ENCODE measurements at places on chromosomes 12 and 14.

DNA sequence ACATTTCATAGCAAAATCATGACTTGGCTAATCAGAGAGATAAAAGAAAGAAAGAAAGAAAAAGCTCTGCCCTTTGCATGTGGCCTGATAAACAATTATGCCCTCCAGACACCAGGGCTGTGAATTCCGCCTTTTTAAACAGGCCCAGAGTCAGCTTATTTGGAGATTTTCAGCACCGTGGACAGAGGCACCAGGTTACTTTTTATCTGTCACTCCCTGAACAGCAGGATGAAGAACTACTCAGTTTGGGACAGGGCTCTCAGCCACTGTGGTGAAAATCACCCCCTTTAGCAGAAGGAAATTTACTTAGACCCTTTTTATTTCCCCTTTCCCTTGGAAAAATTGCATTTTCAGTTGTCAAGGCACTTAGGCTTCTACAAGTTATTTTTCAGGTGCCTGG is 359.9 kb downstream of the NRXN3 start:
- no peak for DNase-seq

DNA sequence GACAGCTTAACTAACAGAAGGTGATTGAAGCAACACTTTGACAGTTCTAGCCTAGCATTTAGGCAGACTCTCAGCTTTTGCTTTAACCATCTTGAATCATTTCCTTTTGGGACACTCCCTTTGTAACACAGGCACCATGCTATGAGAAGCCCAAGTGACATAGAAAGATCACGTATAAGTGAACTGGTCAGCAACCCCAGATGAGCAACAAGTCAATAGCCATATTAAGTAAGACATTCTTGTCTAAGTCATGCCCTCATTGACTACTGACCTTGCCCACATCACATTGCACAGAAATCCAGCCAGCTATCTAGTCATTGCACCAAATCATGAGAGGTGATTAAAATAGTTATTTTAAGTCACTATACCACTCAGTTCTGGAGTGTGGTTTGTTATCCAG is 476.8 kb downstream of the TRHDE start:
- DNase-seq: no peak

- DNase-seq: peak; percentile 90
Observed at GRCh38 chr12:110742718-110743570, at the start of gene PPP1CC. PPP1CC (minus strand) TSS chr12:110742891; CDS start chr12:110742707, 184 bp downstream.

DNA sequence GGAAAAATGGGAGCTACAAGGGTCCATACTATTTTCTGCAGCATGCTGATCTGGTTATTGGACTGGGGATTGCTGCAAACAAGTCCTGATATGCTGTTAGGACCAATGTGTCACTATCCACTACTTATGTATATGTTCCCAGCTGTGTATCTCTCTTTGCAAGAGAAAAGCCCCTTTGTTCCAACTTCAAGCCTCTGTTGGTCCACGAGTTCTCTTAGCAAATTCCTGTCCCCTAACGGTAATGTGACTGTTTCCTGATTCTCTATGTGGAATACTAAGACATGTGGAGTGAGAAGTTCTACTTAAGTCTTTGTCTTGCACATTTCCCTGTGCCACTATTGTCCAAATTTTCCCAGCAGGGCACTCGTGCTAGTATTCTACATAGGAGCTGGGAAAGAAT is 557.7 kb downstream of the FSCB start:
- DNase-seq: no peak

GRCh38 chr14:75995372-75996041 is 9.9 kb downstream of the IFT43 start:
- DNase-seq: no peak

GRCh38 chr12:95721320-95721719 is 69.2 kb downstream of the NTN4 start:
- no peak for DNase-seq

GRCh38 chr12:103247531-103247930 is 248.2 kb downstream of the C12orf42 start:
- no peak for DNase-seq

DNA sequence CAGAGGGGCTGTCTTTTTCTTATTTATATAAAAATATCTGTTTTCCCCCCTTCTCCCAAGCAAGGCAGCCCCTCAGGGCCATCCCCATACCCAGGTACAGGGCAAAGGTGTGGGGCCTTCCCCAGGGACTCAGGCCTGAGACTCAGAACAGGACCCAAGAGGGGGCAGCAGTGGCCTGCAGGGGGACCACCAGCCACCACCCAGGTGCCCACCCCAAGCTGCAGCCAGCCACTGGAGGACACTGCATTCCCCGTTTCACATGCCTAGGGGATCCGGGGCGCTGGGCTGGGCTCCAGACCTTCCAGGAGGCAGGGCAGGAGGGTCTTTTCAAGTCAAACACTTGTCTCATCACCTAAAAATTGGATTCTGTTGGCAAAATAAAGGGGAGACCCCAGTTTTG is 83.3 kb downstream of the SCARB1 start:
- DNase-seq: no peak

GRCh38 chr12:19196959-19197630 is 67.6 kb downstream of the PLEKHA5 start:
- peak; percentile 26 for DNase-seq

DNA sequence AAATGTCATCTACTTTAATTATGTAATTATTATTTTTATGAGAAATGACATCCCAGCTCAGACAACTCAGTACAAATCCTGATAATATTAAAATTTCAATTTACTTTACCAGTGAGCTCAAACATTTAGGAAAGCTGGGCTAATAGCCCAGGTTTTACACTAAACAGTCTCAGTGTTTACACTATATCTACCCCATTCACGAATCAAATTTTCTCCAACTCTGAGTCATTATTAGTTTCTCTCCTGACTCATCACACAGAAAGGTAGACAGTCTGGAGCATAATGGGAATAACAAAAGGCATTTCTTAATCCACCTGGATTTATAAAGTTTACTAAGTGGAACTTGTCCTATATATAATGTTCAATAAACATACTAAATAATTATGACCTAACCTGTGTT is 5.7 kb downstream of the PAWR start:
- no peak for DNase-seq

GRCh38 chr12:79690638-79691510 is at the start of gene PAWR:
PAWR (minus strand) TSS chr12:79690964; CDS start chr12:79690244, 720 bp downstream.
- peak; percentile 40 for DNase-seq

DNA sequence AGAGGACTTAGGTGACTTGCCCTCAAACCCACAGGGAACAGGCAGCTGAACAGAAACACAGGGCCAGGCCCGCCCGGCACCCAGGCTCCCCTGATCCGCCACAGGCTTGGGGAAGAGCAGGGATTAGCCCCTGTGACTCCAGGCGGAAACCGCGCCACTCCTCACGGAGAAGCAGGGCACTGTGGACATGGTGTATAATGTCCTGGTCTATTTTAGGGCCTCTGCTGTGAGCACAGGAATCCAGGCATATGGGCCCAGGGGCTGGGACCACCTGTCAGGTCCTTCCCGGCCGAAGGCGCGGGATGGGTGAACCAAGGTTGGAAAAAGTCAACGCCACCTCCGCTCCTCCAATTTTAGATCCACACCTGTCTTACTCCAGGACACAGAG is 34.6 kb upstream of the MEG3 start:
- DNase-seq: no peak

GRCh38 chr14:104724981-104725771 is 1.1 kb downstream of the ADSS1 start:
- DNase-seq: no peak

GRCh38 chr12:70744178-70744577 is 106.9 kb upstream of the PTPRB start:
- no peak for DNase-seq

DNA sequence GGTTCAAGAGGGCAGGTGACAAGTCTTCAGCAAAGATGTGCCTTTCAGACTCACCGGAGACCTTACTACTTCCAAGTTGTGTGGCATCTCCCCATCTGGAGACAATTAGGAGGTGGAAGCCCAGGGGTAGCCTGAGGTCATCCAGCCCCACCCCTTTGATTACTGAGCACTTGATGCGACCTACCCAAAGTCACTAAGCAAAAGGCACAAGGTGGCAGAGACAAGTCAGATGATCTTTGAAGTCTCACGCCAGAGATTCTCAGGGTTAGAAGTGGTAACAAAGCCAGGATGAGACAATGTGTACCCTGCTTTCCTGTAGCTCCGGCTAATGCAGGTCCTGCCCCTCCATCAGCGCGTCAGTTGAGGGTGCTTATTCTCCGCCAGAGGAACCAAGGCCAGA is 1.4 kb upstream of the FOXN3 start:
- DNase-seq: no peak
